Brain pericyte (primary cell): ENCODE measurements at places on chromosomes 7 and 10.

DNA sequence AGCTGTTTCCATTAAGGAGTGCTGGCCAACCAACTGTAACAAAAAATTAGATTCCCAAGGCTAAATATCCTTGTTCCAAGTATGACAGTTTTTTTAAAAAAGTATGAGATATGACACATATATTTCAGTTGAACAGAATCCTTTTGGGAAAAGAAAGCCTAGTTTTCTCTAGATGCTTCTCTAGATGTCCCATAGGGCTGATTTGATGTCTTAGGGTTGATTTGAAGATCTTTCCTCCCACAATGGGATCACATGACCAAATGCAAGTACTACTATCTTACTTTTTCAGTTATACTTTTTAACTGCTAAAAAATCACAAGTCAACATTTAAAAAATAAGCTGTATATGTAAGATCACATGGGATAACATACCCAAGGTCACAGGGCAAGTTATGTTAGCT is 3.7 kb downstream of the NAMPT start:
- DNase-seq: no peak

DNA sequence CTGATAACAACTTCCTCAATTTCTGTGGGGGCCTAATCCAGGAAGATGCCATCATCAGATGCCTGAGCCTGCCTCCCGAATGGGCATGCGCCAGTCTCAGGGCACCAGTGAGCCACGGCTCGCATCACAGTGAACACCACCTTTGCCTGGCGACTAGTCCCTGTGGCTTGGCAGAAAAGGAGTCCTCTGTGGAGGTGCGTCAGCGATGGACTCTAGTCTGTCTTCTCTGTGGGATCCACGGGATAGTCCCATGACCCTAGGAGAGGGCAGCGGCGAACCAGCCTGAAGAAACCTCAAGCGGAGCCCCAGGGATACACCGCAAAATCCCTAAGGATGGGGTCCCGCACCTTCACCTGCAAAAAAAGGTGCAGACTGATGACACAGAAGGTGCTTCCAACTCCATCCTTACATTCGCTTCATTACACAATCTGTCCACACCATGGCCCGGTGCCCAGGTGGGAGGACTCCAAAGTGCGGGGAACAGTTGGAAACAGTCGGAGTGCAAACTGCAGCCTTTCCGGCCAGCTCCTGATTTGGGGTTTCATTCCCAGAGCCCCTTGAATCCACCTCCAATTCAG is 35.1 kb upstream of the ZNF273 start:
- no peak for DNase-seq

DNA sequence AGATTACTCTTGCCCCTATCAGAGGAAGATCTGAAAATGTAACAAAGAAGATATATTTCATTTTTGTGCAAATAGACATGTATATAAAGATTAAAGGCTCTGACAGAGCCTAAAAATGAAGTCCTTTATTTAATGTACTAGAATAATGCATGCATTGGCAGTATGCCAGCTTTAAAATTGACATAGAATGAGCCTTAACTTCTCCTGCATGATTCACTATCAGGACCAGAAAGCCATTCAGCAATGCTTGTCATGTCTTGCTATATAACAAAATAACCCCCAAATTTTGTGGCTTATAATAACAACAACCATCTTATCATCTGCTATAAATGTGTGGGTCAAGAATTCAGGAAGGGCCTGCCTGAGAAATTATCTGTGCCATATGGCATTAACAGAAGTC is 411.9 kb downstream of the GRM8 start:
- DNase-seq: no peak

- no peak for DNase-seq
These were observed 31.3 kb downstream of the FAM204A start for GRCh38 chr10:118310822-118311221.

DNA sequence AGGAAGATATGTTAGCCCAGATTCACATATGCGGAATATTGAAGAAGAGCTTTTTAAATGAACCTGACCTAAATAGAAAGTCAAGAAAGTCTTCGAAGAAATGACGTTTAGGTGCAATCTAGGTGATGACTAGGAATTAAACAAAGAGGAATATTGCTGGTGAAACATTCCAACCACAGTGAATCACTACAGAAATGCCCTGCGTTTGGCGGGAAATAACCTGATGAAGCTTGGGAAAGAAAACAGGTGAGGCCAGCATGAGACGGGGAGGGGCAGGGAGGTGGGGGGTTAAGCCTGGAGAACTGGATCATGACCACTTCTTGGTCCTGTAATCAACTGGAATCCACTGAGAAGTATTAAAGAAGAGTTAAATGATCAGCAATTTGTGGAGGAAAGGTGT is 299.4 kb upstream of the VSTM2A start:
- DNase-seq: no peak

- DNase-seq: no peak
These were observed 116.9 kb upstream of the PPIF start for GRCh38 chr10:79230328-79230830.
